ENCODE measurements at places on chromosomes 7 and 10.

DNA sequence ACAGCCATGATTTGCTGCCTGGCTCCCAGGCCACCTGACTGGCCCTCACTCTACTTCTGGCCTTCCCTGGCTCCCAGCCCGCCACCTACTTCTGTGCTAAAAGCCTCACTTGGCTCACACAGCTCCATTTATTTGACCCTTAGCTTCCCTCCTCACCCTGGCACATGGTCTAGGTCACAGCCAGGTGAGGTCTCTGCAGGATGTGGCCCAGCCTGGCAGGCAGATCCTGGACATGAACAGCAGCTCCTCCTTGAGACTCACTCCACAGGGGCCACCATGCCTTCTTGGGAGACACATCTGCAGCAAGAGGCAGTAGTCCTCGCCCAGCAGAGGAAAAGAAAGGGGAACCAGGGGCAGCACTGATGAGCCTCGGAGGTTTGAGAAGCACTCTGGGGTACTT lies 64.6 kb downstream of the GRID1 start:
- no peak for DNase-seq

GRCh38 chr10:60044971-60045370 lies 138.6 kb upstream of the CCDC6 start:
- DNase-seq = no peak

- peak; percentile 40 for DNase-seq
These were observed at the start of gene MNX1 for GRCh38 chr7:157010588-157011332. TSS of gene MNX1 (minus strand) at chr7:157010663. CDS start at chr7:157010350, 313 bp downstream.

DNA sequence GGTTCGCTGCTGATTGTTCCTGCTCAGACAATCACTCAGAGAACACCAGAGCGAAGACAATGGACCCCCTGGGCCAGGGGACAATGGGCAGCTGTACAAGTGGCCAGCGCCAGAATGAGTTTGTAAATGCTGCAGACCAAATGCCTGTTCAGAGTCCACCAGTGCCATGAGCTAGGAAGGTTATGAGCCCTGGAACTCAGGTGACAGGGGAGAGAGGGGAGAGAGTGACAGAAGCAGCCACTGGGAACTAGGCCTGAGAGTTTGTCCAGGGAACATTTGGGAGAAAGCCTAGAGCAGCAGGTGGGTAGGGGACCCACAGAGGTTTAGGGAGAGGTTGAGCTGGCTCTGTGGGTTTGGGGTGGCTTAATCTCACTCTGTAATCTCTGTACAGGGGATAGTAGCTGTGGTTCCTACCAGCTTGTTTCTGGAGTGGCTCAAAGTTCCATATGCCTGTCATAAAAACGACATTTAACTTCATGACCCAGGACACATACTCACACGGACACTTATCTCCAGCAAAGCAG lies 60.4 kb downstream of the C10orf105 start:
- DNase-seq = no peak

Measured in CD4-positive, alpha-beta T cell treated with Interleukin-4 for 1 hour (primary cell).